ENCODE measurements at places on chromosomes 7 and 10.

GRCh38 chr7:6178298-6179029 lies 94.0 kb downstream of the CYTH3 start:
- no peak for DNase-seq

DNA sequence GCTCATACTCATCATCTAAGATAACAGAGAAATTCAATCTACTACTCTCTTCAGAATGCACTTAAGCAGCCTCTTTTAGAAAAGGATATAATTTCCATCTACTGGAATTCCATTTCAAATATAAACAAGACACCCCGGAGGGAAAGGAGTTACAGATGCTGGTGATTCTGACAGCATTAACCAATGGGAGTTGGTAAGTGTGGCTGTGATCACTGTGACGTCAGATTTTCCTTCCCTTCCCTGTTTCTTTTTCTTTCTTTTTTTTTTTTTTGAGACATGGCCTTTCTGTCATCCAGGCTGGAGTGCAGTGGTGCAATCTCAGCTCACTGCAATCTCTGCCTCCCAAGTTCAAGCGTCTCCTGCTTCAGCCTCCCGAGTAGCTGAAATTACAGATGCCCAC lies 106.6 kb downstream of the ACTR3B start:
- DNase-seq = no peak

GRCh38 chr10:7261351-7261750 lies 149.5 kb downstream of the SFMBT2 start:
- no peak for DNase-seq

DNA sequence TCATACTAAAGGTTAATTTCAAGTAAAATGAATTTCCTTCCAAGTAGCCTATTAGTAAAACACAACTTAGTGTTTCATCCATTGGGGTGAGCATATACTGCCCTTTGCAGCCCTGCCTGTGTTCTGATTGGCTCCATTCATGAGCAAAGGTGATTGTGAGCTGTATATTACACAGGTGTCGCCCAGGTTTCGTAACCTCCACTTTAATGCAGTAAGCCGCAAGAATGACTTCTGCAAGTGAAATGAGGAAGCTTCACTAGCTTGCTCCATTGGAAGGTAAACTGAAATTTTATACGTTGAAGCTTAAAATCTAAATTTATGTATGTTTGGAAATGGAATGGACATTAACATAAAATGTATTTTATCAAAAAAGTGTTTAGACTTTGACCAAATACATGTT lies 24.4 kb downstream of the MTURN start:
- peak; percentile 70 for DNase-seq

- DNase-seq = no peak
Measured at GRCh38 chr10:117189557-117189956, 7.7 kb upstream of the KCNK18 start.

All from NCI-H510A treated with DMSO at 0.1 percent for 48 hours (cell line).